ENCODE measurements at places on chromosomes 13 and 19. TPM values are rescaled to one million over a fixed set of nuclear protein-coding genes. Genes with fewer than 3 reads are reported as not detected.

ZNF468 gene
- total RNA-seq = 8.3 TPM

KLK2 gene
- total RNA-seq = not detected

ETV2 gene
- 0.33 TPM for total RNA-seq

C1QTNF9B gene
- total RNA-seq = 2.1 TPM

KIR2DL3 gene
- total RNA-seq = not detected

NDUFB7 gene
- total RNA-seq = 501 TPM

KLK3 gene
- not detected for total RNA-seq

PRR20D gene
- not detected for total RNA-seq

IGFLR1 gene
- 4.9 TPM for total RNA-seq

DAND5 gene
- total RNA-seq = 12.7 TPM

FGF21 gene
- total RNA-seq = not detected

SLC7A9 gene
- total RNA-seq = not detected

STXBP2 gene
- 4.5 TPM for total RNA-seq

KLK8 gene
- total RNA-seq = not detected

ZFP28 gene
- 6.0 TPM for total RNA-seq

ACP7 gene
- not detected for total RNA-seq

IGFL4 gene
- not detected for total RNA-seq

ZIM2 gene
- total RNA-seq = 0.19 TPM

TMEM238 gene
- total RNA-seq = 0.69 TPM

ZFR2 gene
- total RNA-seq = not detected

ATP8B3 gene
- 0.41 TPM for total RNA-seq

PSG4 gene
- total RNA-seq = not detected

LRG1 gene
- 0.41 TPM for total RNA-seq

C19orf67 gene
- total RNA-seq = not detected

SOHLH2 gene
- total RNA-seq = not detected

CAPN12 gene
- total RNA-seq = 0.22 TPM
